ENCODE measurements at places on chromosomes 16 and 17. TPM values are rescaled to one million over a fixed set of nuclear protein-coding genes. Genes with fewer than 3 reads are reported as not detected.

GRCh38 chr16:49706620-49707355, 149.1 kb downstream of the ZNF423 start:
- DNase-seq = no peak

GRCh38 chr17:67427424-67427823, 50.3 kb downstream of the PITPNC1 start:
- no peak for DNase-seq

DNA sequence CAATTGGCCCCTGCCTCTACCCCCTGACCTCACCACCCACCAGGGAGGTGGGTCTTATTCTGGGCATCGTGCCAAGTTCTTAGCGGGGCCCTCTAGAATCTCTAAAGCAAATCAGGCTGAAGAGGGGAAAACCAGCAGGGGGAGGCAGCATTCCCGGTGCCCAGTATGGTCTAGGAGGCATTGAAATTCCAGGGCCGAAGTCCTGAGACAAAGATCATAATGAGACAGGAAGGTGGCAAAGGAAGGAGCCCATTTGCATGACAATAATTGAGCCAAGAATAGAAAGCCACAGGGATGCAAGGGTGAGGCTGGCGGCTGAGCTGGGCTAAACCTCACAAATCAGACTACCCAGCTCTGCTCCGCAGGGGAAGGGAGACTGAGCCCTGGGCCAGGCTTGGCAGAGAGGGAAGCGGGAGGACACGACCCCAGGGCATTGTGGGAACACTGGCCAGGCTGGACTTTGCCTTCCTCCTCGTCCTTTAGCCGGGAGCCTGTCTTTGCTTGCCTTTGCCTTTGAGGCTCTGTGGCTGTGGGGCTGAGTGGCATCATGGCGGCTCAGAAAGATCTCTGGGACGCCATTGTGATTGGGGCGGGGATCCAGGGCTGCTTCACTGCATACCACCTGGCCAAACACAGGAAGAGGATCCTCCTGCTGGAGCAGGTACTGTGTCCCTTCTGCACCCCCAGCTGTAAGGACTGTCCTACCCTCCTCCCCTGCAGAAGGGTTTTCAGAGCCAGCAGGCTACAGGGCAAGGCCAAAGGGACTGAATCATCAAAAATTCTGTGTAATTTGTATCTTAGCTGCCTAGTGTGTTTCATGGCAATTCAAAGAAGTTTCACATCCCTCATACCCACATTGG, at the start of gene PIPOX:
TSS of gene PIPOX (plus strand) at position 463 of the 860 bp plus-strand sequence. CDS start at position 548, 85 bp downstream.
- DNase-seq = peak; percentile 48

GRCh38 chr17:17387017-17387497, 83.9 kb downstream of the NT5M start:
- DNase-seq = no peak

Gene TMEM98
- total RNA-seq = 76.9 TPM

GRCh38 chr17:64337676-64338075, 53.0 kb downstream of the PECAM1 start:
- DNase-seq = no peak
